HepG2 (cell line): ENCODE measurements at places on chromosomes 7 and 10.

DNA sequence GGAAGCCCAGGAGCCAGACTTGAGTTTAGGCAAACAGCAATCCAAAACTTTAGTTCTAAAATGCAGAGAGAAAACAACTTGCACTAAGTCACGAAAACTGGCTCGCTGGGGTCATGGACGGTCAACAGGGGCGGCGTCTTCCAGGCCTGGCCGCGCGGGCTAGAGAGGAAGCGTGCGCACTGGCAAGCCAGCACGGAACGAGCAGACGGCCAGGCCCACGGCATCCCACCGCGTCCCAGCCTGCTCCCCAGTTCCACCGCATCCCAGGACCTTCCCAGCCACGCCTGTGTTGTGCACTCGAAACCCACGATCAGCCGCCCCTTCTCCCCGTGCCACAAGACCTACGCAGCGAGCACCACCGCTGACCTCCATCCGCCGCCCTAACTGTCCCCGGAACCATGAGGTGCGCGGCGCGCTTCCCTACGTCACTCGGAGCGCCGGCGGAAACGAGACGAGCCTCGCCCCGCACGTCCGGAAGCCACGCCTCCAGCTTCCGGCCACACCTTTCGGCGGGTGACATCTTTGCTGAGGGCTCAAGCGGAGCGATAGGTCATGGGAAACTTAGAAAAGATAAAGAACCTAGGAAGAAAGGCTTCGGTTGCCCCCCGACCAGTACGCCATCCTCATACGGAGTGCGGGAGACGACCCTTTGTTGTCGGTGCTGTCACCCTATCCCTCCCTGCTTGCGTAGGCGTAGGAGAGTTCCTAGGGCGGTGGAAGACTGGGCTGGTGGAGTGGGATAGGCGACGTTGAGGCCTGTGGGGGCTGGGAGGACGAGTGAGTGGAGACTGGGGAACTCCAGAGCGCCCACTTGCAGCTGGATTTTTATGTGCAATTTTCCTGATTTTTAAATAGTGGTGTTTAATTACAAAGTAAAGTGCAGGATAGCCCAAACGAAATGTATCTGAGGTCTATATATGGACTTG lies at the start of gene TBRG4:
TSS of gene TBRG4 (minus strand) at position 400 of the 926 bp plus-strand sequence. CDS start 2,460 bp downstream, outside the sequence.
- peaks cover 28% of the 10 kb centered on the region for H3K36me3 ChIP-seq
- H3K4me3 ChIP-seq = peak within 1 kb of the TSS; percentile 92
- H3K27me3 ChIP-seq = no peaks in the 10 kb centered on the region
- H3K4me1 ChIP-seq = peaks cover 57% of the 10 kb centered on the region
- DNase-seq = peak; percentile 90
- peak within 1 kb of the TSS; percentile 94 for H3K27ac ChIP-seq

DNA sequence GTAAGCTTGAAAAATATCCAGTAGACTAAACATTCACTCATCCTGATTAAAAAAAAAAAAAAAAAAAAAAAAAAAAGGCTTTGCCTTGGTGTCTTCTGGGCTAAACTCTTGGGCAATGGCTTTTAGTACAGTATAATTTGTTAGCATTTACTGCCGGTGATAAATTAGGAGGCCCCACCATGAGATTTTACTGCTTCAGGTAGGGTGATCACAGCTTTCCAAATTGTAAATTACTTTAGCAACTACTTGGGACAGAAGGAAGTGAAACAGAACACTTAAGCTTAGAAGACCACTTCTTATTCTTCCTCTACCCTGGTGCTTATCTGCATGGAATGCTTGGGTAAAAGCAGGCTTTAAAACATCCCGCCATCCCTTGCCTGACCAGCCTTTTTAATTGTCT lies 152.1 kb downstream of the HIBADH start:
- H3K27me3 ChIP-seq = no peaks in the 10 kb centered on the region
- DNase-seq = no peak
- no peaks in the 10 kb centered on the region for H3K36me3 ChIP-seq
- H3K4me3 ChIP-seq = no peak overlapping the region
- H3K27ac ChIP-seq = no peak overlapping the region
- H3K4me1 ChIP-seq = no peaks in the 10 kb centered on the region

- no peaks in the 10 kb centered on the region for H3K27me3 ChIP-seq
- no peaks in the 10 kb centered on the region for H3K36me3 ChIP-seq
- H3K27ac ChIP-seq = peak overlapping the region; percentile 76
- DNase-seq = peak; percentile 25
- H3K4me1 ChIP-seq = peaks cover 71% of the 10 kb centered on the region
These were observed 109.8 kb upstream of the AGR3 start for GRCh38 chr7:16991551-16991950.

- H3K27me3 ChIP-seq = peaks cover 21% of the 10 kb centered on the region; the same call in 2 of the 3 replicates
- no peak for DNase-seq
- H3K27ac ChIP-seq = no peak overlapping the region
- no peaks in the 10 kb centered on the region for H3K4me1 ChIP-seq
- no peaks in the 10 kb centered on the region for H3K36me3 ChIP-seq
- H3K4me3 ChIP-seq = no peak overlapping the region
These were observed 227.2 kb downstream of the PLXNA4 start for GRCh38 chr7:132349075-132349474.

DNA sequence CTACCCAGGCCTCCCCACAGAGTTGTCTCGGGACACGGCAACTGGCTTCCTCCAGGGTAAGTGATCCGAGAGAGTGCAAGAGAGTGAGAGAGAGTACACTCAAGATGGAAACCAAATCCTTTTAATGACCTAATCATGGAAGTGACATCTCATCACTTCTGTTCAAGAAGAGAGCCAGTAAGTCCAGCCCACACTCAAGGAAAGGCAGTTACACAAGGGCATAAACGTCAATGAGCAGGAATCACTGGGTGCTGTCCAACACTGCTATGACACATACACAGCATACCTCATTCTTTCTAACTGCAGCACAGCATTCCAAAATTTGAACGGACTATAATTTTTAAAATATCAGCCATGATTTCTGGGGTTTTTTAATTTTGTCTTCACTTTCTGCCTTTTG lies 29.3 kb upstream of the OSBPL3 start:
- DNase-seq = no peak
- H3K4me1 ChIP-seq = no peaks in the 10 kb centered on the region
- H3K27me3 ChIP-seq = no peaks in the 10 kb centered on the region
- no peak overlapping the region for H3K4me3 ChIP-seq

- H3K4me1 ChIP-seq = peaks cover 51% of the 10 kb centered on the region
- H3K4me3 ChIP-seq = peak overlapping the region; percentile 91
- DNase-seq = no peak
- peaks cover 2% of the 10 kb centered on the region for H3K36me3 ChIP-seq
- H3K27ac ChIP-seq = peak overlapping the region; percentile 75
These were observed 851 bp upstream of the GOT1 start for GRCh38 chr10:99431190-99431760.

DNA sequence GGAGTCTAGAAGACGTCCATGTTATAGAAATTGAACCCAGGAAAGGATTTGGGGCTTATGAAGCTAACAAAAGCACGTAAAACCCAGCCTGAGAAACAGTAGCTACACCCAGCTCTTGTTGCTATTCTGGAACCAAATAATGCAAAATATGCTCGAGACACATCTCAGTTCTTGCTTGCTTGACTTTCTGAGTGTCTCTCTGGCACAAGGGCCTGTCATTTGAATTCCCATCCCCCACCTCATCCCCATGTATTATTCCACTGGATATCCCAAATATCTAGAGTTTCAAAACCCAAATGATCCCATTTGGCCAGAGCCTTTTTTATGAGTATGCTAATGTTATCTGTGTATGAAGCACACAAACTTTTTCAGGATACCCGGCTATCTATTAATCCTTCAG lies 48.2 kb upstream of the AGBL3 start:
- no peak overlapping the region for H3K27ac ChIP-seq
- no peaks in the 10 kb centered on the region for H3K27me3 ChIP-seq
- no peak overlapping the region for H3K4me3 ChIP-seq
- peaks cover 27% of the 10 kb centered on the region for H3K4me1 ChIP-seq

DNA sequence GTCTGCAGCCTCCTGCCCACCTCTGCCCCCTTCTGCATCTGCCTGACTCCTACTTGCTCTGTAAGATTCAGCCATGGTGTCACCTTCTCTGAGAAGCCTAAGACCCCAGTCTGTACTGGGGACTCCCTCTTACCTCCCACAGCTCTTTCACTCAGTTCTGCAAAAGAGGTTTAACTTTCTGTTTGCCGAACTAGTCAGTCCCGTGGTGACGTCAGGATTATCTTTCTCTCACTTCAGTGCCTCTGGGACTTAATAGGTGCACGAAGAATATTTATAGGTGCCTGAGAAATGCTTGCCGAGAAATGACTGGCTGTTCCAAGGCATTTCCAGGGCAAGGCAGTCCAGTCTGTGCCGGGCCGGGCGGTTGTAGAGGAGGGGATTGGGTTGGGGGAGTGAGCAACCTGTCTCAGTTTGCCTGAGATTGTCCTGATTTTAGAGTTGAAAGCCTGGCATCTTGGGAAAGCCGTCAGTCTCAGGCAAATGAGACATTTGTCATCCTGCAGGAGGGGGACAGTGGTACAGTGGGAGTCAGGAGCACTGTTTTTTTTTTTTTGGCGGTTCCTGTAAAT lies 227.5 kb upstream of the NPVF start:
- no peak overlapping the region for H3K27ac ChIP-seq
- H3K4me3 ChIP-seq = no peak overlapping the region
- no peak for DNase-seq
- H3K4me1 ChIP-seq = no peaks in the 10 kb centered on the region
